ENCODE measurements at places on chromosomes 2 and 18.

- no peak for DNase-seq
Measured at GRCh38 chr2:138247302-138247701, 254.3 kb upstream of the SPOPL start.

- peak; percentile 81 for DNase-seq
Measured at GRCh38 chr2:189179570-189179950, at the start of gene COL5A2. TSS of gene COL5A2 (minus strand) at chr2:189179761. CDS start at chr2:189179604, 157 bp downstream.

GRCh38 chr18:77109648-77110019, 22.9 kb downstream of the MBP start:
- no peak for DNase-seq

DNA sequence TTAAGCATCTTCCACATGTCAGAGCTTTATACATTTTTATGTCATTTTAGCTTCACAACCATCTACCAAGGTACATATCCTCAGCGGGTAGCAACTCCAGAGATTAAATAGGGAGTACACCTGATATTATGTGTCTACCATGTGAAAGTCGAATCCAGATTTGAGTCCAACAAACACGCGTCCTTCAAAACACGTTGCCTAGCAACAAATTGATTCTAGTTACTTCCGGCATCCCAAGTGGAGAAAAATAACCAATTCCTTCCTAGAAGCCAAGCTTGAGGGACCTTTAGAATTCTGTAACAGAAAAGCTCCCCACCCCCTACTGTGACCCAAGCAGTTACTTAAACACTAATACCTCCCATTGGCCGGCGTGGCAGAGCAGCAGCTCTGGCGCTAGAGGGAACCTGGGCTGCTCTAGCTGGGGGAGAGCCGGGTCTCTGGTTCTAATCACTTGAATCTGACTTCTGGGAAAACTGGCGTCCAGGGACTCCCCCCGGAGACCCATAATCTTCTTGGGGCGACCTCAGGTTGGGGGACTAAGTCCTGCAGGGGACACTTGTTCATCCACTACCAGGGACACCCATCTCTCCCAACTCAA, at the start of gene ERICH2:
Gene ERICH2, plus strand, starts transcription at position 371 of the 598 bp plus-strand sequence. CDS start 304 bp downstream, outside the sequence.
- DNase-seq = peak; percentile 81

DNA sequence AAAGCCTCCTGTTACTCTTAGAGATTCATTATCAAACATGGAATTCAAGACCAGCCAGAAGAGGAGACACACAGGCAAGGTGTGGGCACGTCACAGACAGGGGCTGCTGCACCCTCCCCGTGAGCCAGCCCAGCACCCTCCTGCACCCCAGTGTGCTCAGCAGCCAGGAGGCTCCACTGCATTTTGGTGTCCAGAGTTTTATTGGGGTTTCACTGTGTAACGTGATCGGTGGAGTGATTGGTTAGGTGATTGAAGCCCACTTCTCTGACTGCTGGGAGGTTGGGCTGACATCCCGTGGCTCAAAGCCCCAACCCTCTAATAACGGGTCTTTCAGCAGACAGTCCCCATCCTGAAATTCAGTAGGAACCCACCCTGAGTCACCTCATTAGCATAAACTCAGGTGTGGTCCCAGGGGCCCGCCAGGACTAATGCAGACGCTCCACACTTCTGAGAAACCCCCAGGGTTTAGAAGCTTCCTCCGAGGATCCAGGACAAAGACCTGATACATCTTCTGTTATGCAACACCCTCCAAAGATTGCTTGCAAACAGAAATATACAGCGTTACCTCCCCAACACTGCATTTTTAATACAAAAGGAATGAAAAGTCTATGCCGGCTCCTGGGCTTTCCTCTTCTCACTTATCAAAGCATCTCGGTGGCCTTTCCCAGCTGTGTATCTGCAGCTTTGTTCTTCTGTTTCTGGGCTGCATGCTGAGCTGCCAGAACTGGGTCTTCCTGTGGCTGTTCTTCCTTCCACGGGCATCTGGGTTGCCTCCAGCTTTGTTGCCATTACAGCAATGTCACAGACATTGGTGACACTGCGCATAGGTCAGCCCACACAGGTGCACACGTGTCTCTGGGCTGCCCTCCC, 43.7 kb upstream of the SNED1 start:
- DNase-seq = peak; percentile 8

DNA sequence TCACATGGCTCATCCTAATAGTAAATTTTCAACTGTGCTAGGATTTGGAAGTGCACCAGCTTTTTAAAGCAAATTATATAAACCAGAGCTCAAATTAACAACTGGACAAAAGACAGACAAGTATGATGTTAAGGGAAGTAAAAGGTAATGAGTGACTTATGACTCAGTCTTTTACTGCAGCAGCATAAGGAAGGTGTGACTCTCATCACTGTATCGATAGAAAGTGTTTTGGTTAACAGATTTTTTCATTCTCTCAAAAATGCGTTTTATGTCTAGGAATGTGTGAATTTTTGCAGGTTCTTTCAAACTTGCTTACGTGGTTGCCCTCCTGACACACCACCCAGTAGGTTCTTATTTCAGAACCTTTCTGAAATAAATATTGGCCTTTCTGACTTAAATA, 244.2 kb upstream of the BOD1L2 start:
- DNase-seq = no peak

GRCh38 chr2:212939777-212940531, 211.5 kb downstream of the IKZF2 start:
- DNase-seq = no peak

DNA sequence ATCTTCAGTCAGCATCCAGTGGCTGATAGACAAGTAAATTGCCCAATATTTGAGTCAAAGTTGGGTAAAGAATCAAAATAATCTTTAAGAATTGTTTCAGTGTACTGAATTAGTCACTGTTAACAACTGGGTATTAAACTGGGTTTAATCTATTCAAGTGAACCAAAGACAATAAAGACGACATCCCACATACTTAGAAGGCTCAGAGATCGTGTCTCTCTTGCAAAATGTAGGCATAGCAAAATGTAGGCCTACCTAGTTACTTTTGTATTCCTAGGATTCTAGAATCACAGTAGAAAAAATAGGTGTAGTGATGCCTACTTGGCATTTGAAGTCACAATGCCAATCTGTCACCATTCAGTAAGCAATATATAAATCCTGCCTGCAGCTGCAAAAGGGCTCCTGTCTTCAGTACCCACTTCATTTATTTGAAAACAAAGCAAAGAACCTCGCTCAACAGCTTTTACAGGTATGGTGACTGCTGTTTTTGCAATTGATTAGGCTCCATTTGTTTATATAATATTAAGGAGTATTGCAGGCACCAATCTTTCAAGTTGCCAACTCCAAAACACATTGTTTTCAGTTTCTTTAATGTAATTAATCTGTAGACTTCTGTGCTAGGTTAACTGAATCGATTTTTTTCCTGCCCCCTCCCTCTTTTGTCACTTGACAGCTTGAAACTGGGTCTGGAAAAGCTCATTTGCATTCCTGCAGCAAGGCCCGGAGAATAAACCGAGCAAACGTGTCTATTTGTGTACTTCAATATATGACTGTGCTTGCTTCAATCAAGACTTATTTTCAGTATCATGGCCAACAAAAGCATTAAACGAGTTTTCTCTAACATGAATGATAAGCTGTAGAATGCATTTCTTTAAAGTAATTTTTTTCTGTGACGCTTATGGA, 1074.9 kb downstream of the TDRD15 start:
- DNase-seq = no peak

DNA sequence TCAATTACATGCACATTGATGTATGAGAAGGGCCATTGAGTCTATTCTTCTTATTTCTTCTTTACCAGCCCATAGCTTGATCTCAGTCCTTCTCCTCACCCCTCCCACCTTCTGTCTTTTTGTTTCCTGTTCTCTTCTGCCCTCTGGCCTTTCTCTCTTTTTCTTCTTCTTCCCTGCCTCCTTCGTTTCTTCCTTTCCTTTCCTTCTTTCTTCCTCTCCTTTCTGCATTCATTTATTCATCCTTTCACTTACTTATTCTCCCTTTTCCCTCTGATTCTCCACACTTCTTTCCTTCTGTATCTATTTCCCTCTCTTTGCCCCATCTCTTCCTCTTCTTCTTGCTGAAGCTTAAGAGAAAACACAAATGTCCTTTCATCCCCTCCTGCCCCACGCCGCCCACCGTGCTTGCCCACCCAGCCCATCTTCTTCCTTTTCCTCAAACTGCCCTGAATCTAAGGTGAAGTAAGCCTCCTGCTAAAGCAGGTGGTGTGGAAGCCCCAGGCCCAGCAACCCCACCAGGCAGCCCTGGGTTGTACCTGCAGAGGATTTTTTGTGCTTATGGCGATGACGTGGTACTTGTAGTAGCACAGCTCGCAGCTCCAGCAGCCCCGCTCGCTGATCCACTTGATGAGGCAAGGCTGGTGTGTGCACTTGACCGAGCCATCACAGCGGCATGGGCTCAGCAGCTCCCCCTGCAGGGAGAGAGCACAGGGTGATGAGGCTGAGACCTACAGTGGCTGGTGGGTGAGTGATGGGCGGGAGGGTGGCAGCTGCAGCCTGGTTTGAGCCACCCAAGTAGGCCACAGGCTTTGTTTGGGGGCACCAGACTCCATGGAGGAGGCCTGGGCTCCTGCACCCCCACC, 89.0 kb downstream of the MARCHF4 start:
- peak; percentile 43 for DNase-seq

- peak; percentile 37 for DNase-seq
Measured at GRCh38 chr18:3093624-3094337, 80.8 kb upstream of the LPIN2 start.

DNA sequence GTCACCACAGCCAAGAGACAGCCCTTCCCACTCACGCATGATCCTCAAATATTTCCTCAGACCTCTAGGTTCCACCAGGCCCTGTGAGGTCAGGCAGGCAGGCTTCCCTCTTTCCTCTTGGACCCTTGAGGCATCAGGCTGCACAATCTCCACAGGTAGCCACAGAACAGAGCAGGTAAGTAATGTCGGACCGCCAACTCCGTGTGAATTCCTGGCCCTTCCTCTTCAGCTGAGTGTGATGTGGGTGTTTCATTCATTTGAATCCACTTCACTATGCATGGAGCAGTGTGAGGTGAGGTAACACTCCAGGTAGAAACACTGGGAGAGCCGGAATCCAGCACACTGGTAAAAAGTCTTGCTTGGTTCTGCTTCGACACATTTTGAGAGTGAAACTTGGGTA, 44.0 kb downstream of the MRPL35 start:
- no peak for DNase-seq

DNA sequence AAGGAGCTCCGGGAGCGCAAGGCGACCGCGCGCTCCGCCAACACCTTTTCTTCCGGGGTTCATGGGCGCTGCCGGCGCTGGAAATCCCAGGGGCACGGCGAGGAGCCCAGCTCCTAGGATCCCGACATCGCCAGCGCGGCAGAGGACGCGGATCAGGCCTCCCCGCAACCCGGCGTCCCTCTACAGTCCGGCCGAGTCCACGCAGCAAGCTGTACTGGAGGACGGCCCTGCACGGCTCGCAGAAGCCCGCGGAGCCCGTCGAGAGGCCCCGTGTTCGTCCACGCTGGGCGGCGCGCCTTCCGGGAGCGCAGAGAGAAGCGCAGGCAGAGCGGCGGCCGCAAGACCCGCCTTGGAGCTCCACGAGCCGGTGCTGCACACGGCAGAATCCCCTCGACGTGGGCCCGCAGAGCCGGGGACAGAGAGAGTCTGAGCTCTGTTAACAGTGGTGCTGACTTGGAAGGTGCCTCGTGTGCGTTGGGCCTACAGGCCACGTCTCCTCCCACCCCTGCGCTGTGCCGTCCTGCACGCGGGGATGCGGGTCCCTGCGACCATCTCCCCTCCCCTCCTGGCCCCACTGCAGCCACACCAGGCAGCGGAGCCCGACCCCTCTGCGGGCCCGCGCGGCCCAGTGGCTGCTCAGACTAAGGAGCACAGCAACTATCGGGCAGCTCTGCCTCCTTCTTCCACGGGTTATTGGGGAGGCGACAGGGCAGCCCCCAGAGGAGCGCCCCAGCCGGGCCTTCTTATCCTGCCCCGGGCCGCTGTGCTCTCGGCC, 28.1 kb upstream of the PTPN2 start:
- DNase-seq = no peak

GRCh38 chr2:23590241-23590869, 205.4 kb downstream of the KLHL29 start:
- peak; percentile 3 for DNase-seq

GRCh38 chr2:19362094-19362754, 3.8 kb upstream of the OSR1 start:
- DNase-seq = peak; percentile 76

DNA sequence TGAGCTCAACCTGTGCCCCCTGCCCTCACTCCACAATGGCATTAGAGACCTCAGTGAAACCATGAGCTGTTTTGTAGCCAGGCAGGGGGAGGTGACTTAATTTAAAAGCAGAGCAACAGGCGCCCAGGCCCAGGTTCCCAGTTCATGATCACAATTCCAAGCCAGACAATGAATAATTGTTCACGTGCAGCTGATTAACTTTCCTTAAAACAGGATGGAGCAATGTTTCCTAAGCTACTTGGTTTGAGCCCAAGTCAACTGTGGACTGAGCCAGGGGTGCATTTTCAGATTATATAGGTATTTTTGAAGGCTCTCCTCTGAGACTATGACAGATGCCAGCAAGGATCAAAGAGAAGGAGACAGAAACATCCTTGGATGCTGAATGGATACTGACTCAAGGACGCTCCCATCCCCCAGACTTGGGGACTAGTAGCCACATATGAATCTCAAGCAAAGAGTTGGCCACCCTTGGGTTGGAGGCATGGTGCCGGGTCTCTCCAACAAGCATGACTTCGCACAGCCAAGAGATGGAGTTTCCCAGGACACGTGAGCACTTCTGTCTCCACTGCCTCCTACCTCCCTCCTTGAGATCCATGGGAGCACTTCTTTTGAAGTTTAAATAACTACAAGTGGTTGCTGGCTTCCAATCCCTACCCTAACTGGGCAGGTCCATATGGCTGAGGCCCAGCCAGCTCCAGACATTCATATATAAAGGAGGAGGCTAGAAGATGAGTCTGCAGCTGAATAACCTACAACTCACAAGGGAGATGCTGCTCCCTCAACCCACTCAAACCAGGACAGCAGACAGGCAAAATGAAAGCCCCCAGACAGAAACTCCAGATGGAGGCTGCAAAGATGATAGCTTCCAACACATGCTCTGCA, 12.7 kb downstream of the SMAD7 start:
- DNase-seq = no peak

DNA sequence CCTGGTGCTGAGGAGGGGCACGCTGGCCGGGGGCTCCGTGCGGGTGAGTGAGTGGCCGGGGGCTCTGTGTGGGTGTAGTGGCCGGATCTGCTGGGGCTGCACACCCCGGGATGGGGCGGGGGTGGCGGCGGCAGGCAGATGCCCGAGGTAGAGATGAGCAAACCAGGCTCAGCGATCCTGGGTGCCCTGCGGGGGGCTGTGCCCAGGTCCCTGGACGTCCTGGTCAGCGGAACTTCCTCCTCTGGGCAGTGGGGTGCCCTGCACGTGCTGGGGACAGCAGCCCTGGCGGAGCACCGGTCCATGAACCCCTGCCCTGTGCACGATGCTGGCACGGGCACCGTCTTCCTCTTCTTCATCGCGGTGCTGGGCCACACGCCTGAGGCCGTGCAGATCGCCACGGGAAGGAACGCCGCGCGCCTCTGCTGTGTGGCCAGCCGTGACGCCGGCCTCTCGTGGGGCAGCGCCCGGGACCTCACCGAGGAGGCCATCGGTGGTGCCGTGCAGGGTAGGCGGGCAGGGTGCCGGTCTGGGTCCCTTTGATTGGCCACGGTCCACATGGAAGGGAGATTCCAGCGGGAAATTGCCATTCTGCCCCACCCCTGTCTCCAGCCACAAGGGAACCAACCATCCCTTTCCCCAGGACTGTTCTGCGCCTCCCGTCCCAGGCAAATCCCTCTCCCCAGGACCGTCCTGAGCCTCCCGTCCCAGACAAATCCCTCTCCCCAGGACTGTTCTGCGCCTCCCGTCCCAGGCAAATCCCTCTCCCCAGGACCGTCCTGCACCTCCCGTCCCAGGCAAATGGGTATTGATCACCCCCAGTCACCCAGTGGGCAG, 5.9 kb downstream of the NEU4 start:
- DNase-seq = no peak

- no peak for DNase-seq
Measured at GRCh38 chr18:6661692-6662415, 67.7 kb upstream of the ARHGAP28 start.
